ENCODE measurements at places on chromosomes 7 and 10.

DNA sequence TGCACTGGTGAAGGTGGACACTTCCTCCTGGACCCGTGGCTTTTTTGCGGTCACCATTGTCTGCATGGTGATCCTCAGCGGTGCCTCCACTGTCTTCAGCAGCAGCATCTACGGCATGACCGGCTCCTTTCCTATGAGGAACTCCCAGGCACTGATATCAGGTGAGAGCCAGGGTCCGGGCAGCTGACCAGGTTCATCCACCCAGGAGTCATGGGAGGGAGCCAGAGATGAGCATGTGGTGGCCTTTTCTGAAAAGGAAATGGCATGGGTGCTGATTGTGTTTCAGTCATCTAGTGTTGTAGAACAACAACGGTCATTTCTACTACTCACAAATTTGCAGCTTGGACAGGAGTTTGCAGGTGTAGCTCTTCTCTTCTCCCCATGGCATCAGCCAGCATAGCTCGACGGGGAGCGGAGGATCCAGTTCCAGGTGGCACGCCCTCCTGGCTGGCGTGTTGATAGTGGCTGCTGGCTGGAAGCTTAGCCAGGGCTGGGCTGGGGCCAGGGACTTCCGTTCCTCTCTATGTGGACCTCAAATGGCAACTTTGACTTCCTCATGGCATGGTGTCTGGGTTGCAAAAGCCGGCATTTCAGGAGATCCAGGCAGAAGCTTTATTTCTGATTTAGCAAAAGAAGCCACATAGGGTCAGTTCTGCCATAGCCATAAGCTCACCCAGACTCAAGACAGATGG is 32.7 kb downstream of the SLC29A3 start:
- no peak for DNase-seq

- no peak for DNase-seq
These were observed 48.8 kb upstream of the COL1A2 start for GRCh38 chr7:94345907-94346306.

- no peak for DNase-seq
These were observed 137.6 kb downstream of the RGS10 start for GRCh38 chr10:119404719-119405519.

GRCh38 chr7:43647673-43648472 is 65.0 kb downstream of the STK17A start:
- DNase-seq = no peak

DNA sequence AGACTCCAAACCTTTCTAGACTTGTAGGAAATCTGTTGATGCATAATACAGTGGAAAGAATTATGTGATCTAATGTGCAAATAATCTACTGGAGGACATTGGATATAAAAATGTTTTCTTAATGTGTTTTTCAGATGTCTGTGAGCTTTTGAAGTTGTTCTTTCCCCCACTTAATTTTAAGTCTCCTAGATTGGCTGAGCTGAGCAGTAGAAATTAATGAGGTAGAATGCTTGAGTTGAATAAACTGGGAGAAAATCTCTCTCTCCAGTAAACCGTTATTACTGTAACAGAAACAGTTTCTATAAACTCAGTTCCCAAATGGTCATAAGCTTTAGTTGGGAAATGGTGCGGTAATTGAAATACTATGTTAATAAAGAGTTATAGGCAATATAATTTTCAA is 15.7 kb downstream of the CSGALNACT2 start:
- no peak for DNase-seq

- no peak for DNase-seq
These were observed 62.0 kb downstream of the SUFU start for GRCh38 chr10:102565793-102566192.

- no peak for DNase-seq
These were observed 115.2 kb downstream of the TES start for GRCh38 chr7:116325517-116325916.

GRCh38 chr10:11822026-11822756 is 965 bp upstream of the PROSER2 start:
- DNase-seq = no peak

DNA sequence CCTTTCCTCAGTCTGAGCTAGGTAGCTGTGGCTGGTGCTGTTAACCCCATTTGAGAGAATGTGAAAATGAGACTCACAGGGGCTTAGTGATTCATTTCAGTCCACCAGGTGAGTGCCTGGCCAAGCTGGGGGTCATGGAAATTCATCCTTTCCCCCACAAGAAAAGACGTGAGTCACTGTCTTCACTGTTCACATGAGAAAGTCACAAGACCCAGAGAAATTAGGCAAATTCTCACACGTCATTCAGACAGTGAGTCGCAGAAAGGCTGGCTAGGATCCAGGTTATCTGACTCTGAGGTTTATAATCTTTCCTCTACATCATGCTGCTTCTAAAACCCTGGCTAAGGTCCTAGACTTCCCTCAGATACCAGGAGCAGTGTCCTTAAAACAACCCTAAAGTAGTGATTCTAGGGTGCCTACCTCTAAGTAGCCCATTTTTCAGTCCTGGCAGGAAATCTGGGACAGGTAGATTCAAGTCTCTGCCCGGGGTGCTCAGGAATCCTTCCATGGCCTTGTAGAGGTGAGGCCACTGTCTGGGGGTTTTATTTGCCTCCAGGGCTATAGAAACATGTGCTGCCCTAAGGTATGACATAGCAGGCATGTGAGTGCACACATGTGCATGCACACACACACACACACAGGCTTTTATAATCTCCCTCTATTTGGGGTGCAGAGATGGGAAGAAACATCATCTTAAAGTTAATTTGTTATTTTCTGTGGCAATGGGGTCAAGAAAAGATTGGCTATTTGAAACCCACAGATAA is 427.9 kb upstream of the CELF2 start:
- no peak for DNase-seq

- no peak for DNase-seq
These were observed 85.8 kb downstream of the HIF1AN start for GRCh38 chr10:100621360-100622205.

DNA sequence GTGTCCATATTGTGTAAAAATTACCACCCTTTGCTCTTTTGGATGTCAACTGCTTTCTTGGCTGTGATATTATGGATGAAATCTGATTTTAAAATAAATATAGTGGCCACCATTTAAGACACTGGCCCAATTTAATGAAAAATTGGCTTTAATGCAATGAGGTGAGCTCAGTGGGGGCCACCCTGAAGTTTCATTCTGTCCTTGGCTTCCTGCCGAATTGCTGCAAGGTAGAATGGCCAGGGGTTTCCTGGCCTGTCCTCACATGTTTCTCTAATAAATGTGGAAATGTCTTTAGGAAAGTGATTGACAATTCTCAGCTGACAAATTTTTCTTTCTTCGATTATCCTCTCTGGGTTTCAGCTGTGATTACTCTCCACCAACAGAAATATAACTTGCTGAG is 36.0 kb downstream of the DYNC1I1 start:
- no peak for DNase-seq

GRCh38 chr7:142873281-142873784 is 12.2 kb downstream of the TRPV6 start:
- DNase-seq = no peak

GRCh38 chr10:88992921-88993524 is 2.4 kb downstream of the FAS start:
- no peak for DNase-seq

GRCh38 chr10:23613900-23614299 is 175.0 kb downstream of the OTUD1 start:
- DNase-seq = no peak

DNA sequence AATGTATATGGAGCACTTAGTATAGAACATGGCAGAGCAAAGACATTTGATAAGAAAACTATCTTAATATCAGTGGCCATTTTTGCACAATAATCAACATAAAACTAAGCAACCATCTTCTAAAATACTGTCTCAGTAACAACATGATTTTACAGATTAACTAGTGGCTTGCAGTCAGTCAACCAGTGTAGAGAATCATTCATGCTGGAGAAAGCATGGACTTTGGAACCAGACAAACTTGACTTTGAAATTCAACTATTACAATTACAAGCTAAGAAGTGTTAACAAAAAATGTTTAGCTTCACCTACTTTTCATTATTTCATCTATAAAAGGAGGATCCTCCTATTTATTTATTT is 27.7 kb downstream of the CUBN start:
- DNase-seq = no peak

- DNase-seq = no peak
These were observed 157.5 kb upstream of the KLF14 start for GRCh38 chr7:130891254-130892094.

Data from neuronal stem cell (in vitro differentiated cells).